Fibroblast of skin of right biceps (primary cell): ENCODE measurements at places on chromosomes 3 and 15.

- DNase-seq = no peak
These were observed 276.7 kb downstream of the SLC9A9 start for GRCh38 chr3:143571548-143571947.

- peak; percentile 14 for DNase-seq
These were observed 613.3 kb downstream of the TUSC7 start for GRCh38 chr3:117322866-117323265.

GRCh38 chr15:65881766-65882434 lies 12.6 kb downstream of the RAB11A start:
- DNase-seq = no peak

- DNase-seq = no peak
These were observed 4.3 kb downstream of the MCTP2 start for GRCh38 chr15:94235646-94236045.

DNA sequence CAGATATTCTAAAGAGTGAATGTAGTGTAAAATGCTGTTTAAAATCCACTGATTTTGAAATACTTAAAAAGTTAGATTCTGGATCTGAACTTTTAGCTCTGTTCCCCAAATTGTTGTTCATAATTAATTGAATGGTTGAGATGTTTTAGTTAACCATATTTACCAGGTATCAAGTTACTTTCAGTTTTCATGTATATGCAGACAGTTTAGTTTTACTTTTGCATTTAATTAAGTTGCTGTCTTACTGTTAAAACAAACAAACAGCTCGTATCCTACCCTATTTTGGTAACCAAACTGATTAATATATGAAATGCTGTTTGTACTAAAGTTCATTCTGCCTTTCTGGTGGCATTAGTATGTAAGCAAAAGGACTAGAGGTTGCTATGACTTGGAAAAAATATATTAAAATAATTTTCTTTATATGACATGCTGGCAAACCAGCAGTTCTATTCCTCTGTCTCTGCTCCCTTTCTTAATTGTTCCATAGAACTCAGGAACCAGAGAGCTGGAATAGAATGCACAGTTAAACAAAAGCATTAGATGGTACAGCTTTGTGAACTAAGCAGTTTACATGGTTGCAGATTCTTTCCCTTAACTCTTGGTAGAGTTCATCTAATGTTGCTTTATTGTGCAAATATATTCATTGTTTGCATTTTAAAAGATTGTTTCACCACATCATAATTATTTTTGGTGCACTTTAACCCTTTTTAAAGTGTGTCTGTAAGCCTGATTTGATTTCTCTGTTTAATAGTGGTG lies 39.5 kb upstream of the SCAANT1 start:
- no peak for DNase-seq

DNA sequence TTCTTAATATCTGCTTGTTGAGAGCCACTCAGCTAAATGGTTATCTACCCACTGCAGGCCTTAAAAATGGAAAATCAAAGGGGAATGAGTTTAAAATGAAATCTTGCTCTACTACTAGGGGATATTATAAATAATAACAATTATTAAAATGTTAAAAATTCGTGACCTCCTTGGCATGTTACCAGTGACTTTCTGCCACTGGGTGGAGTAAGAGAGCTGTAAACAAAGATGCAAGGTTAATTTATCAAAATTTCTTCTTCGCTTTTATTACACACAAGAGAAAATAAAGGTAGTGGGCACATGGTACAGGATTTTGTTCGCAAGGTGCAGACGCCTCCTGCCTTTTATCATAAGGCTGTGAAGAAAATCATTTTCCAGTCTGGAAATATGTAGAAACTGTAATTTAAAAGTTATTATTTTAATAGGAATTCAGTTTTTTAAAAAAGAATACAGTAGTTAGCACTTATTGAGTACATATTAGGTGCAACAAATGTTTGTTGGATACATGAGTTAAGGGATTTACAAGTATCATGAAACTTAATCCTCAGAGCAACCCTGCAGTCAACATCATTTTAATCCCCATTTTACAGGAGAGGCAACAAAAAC lies 272.6 kb downstream of the SUCLG2 start:
- DNase-seq = peak; percentile 29

GRCh38 chr3:33424606-33425452 lies 15.4 kb downstream of the UBP1 start:
- DNase-seq = no peak

GRCh38 chr3:128328546-128329458 lies 137.9 kb downstream of the DNAJB8 start:
- DNase-seq = no peak

DNA sequence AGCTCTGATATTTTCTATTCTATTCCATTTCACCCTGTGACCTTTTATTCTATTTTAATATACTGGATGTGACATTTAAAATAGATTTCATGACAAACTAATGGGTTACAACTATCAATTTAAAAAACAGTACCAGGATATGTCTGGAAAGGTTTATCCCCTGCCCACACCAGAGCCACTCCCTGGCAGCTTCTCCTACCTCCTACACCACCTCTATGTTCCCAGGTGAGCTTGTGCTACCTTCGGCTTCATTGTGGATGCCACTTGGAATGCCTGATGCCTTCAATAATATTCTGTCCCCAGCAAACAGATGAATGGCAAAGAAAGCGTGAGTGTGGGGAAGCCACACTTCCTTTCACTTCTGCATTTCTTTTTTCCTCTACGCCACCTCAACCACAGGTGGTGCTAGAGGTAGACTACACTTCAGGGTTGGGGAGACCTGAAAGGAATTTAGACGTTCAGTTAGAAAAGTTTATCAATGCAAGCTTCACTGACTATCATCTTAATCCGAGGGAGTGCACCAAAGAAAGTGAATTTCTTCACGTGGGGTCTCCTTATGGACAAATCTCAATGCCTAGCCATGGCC lies 213.0 kb downstream of the SSR3 start:
- no peak for DNase-seq

DNA sequence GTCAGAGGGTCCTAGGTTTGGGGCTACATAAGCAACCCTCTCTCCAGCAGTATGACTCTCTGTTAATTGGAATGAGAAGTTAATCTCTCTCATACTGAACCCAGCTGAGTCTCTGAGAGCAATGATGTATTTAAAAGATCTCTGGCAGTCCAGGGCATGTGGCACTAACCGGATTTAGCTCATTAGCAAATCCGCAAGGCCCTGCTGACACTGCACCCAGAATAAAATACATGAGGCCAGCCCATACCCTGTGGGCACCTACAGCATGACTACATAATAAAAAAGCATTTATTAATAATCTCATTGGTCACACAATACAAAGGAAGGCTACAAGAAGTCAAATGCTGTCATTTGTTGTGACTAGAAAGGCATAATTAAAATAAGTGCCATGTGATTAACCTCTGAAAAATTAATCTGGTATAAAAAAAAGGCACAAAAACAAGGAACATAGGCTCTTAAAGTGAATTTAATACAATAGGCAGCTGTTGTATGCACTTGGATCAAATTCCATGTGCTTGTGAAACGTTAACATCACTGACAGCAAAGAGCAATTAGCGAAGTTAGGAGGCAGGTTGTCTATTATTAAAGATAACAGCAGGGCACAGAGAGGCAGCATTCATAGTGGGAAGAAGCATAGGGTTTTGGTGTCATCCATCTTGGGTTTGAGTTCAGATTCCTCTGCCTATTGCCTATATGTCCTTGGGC lies 381.2 kb downstream of the WDR72 start:
- no peak for DNase-seq

DNA sequence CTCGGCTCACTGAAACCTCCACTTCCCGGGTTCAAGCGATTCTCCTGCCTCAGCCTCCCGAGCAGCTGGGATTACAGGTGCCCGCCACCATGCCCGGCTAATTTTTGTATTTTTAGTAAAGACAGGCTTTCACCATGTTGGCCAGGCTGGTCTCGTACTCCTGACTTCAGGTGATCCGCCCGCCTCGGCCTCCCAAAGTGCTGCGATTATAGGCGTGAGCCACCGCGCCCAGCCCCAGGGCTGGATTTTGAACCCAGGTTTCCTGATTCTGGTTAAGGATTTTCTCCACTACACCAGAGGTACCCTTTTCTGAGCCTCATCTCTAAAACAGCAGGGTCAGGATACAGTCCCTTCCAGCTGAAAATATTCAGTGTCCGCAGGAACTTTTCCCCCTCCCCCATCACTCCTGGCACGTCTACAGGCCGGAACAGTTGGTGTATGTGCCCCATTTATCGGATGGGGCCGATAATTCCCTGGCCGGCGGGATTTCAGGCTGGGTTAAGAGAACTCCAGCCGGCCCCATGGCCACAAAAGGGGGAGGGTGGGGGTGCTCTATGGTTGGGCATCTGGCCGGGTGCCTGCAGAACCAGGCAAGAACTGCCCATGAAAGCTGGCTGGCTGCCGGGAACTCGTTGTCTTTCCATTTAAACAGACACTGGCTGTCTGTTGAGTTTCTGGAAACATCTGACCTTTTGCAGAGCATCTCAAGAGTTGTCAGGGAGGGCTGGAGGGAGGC lies 26.8 kb upstream of the SEMA4B start:
- DNase-seq = no peak

DNA sequence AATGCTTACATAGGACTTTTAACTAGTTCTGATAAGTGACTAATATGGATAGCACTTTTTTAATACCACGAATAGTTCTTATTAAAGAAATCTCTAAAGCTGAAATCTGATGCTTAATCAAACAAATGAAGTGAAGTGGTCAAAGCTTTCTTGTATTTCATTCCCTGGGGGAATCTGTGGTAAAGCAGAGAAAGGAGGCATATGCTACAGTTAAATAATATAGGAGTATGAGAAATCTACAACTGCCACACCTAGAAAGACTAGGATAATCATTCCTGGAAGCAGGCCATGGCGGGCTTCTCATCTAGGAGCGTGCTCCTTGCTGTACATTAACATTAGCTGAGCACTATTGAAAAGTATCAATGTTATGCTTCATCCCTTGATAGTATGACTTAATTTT lies 835.7 kb downstream of the OTOL1 start:
- peak; percentile 16 for DNase-seq

GRCh38 chr3:157107037-157107436 lies 52.9 kb downstream of the CCNL1 start:
- DNase-seq = no peak

DNA sequence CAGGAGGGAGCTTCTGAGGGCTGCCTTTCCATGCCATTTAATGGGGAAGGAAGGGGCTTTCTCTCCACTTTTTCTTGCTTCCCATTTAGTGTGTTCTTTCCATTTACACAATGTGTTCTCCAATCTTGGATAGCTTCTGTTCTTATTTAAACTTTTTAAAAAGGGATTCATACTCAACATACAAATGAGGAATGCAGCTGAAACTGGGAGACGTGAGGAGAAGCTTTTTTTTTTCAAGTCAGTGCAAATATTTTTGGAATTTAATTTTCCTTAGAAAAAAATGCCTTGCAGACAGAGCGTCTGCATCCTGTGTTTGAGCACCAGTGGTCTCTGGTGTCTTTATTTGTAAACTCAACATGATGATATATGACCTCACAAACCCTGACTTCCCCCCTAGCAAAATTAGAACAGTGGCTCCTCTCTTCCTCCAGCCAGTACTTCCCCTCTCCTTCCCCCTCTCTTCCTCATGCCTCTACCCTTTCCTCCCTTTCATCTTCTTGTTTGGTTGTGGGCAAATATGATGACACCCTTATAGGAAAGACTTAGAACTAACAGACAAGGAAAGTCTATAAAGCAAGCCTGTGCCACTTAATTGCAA lies 48.1 kb upstream of the PCSK6 start:
- DNase-seq = peak; percentile 32

- DNase-seq = peak; percentile 68
These were observed 32.1 kb upstream of the BCL2L10 start for GRCh38 chr15:52144656-52145178.

DNA sequence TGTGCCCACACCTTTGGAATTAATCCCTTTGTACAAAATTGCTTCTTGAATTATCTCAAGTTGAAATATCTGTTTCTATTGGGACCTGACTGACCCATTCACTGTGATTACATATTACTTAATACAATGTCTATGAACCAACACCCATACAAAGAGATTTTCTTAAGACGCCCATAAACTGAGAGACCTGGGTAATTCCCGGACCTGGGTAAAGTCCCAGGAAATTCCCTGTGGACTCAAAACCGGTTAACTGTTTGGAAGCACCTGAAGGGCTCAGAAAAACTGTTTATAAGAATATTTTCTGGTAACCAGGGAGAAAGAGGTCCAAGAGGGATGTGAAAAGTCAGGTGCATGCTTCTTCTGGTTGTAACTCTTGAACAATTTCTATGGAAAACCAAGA lies 314.0 kb upstream of the WNT5A start:
- no peak for DNase-seq

- no peak for DNase-seq
These were observed 10.4 kb downstream of the PPCDC start for GRCh38 chr15:75033809-75034208.

GRCh38 chr15:87038404-87038803 lies 958.7 kb downstream of the AGBL1 start:
- peak; percentile 28 for DNase-seq

DNA sequence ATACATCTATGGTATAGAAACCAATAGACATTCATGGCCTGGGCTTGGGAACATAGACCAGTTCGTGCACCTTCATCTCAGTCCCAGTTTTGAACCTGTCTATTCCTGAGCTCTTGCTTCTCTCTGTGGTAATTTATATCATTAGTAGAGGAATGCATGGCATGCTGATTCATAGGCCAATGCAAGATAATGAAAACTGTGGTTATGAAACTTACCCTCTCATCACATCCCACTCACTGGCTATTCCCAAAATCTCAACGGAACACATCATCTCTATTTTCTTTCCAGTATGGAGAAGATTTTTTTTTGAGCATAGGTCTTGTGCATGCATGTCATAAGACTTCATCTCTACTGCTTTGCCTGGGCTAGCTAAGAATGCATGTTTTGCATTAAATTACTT lies 18.7 kb upstream of the P2RY12 start:
- peak; percentile 89 for DNase-seq

- DNase-seq = no peak
These were observed 64.4 kb downstream of the DNAJB8 start for GRCh38 chr3:128402319-128402718.

- DNase-seq = peak; percentile 95
These were observed 588.7 kb upstream of the CBLB start for GRCh38 chr3:106457281-106458180.

GRCh38 chr3:25455441-25456132 lies 27.5 kb downstream of the RARB start:
- DNase-seq = peak; percentile 88

DNA sequence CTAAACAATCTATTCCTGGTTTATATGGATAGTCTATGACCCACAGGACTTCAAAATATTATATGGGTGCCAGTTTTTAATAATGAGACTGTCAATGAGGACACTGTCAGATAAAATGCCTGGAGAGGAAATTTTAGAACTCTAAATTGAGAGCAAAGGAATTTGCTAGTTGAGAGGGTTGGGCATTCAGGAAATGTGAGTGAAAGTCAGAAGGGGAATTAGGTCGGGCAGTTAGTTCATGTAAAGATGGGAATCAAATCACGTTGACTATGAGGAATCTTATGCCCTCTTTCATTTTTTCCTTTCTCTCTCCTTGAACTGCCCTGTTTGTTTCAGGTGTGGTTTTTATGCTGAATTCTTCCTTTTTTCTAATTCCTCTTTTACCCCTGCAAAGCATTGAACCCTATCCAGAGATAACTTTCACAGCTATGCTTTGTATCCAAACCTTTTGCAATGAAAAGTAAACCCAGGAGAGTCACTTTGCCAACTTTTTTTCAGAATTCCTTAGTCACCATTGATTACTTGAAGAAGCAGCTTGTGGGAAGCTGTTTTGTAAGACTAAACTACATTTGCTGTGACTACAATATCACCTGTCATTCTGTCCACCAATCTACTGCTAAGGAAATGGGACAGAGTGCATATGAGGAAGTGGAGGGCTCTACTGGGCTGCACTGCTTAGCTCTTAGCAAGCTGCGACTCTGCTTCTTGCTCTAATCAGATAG lies 27.8 kb downstream of the CHP1 start:
- DNase-seq = no peak
